ENCODE measurements at places on chromosomes 11 and 22.

DNA sequence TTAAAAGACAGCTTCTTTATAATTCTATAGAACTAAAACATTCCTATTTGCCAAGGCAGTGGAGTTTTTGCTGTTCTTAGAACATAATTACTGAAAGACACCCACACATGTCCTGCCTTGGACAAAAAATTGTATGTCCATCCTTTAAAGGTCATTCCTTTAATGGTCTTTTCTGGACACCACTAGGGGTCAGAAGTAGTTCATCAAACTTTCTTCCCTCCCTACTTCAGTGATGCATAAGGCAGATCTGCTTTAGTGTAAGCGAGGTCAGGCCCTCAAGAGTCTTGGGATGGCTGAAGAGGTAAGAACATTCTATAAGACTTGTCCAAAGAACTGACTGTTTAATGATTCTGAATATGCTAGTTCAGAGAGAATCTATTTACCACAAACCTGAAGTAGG, 4.3 kb upstream of the OR51V1 start:
- DNase-seq, result peak; percentile 34

- DNase-seq, result no peak
Observed at GRCh38 chr11:128949791-128950454, 7.3 kb upstream of the TP53AIP1 start.

- no peak for DNase-seq
Observed at GRCh38 chr11:2312232-2313042, 10.6 kb downstream of the TSPAN32 start.

GRCh38 chr11:73322382-73323306, 14.6 kb downstream of the ARHGEF17 start:
- DNase-seq, result peak; percentile 67

DNA sequence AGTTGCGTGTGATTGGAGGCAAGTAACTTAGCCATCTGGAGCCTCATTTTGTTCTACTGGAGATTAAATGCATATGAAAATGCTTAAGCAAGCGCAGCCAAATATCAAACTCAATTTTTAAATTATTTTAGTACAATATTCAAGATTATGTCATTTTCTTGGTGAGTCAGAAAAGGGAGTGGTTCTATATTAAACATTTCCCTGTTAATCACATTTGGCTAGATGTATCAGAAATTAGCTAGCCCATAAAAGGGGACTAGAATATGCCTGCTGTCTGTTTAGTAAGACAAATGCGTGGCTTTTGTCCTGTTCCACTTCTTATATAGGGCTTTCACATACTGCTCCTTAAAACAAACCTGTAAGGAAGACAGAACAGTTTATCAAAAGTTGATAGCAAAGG, 35.0 kb upstream of the BMAL1 start:
- no peak for DNase-seq

DNA sequence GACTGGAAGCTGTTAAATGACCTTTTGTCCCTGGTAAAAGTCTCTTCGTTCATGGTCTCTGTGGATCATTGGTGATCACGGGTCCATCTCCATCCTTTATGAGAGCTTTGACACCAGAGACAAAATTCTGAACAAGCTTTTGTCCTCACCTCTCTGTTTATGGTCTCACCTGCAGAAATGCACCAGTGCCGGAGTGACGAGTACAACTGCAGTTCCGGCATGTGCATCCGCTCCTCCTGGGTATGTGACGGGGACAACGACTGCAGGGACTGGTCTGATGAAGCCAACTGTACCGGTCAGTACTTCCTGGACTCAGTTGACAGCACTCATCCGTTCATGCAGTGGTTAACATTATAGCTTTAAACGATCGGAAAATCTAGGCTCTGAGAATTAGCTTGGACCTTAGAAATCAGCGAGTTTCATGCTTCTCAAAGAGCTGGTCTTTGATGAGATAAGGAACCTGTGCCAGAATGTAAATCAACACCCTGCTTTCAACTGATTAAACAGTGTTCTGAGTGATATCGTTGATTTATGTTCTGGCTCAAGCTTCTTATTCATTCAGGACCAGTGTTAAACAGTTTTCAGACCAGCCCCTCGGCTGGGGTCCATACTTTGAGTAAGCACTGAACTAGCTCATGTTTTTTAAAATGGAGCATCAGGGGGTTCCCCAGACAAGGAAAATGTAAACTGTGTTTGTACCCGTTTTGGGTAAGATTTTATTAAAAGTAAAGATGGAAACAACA, 124.5 kb upstream of the SORL1-AS1 start:
- DNase-seq, result no peak

Data from KBM-7 (cell line).